Stimulated activated CD4-positive, alpha-beta T cell treated with anti-CD3 and anti-CD28 coated beads, Interleukin-15, amount 100 ng/mL, for 1 hour (primary cell): ENCODE measurements at places on chromosomes 6 and 20.

DNA sequence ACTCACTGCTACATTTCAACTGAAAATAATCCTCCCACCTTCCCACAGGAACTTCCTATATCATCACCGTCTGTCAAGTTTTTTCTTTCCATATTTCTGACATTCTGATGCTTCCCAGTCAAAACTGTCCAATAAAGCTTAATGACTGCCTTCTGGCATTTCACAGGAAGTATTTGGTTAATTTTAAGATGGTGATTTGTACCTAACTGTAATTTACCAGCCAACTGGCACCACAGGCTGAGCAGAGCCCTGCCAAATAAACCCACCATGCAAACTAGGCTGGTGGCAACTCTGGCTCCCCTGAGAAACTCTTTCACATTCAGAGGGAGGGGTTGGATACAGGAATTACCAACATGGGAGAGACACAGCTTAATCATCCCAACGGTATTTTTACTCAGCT is 50.0 kb downstream of the KLHL32 start:
- no peak for DNase-seq

GRCh38 chr6:108841377-108841855 is 6.8 kb upstream of the ARMC2 start:
- DNase-seq, result no peak

DNA sequence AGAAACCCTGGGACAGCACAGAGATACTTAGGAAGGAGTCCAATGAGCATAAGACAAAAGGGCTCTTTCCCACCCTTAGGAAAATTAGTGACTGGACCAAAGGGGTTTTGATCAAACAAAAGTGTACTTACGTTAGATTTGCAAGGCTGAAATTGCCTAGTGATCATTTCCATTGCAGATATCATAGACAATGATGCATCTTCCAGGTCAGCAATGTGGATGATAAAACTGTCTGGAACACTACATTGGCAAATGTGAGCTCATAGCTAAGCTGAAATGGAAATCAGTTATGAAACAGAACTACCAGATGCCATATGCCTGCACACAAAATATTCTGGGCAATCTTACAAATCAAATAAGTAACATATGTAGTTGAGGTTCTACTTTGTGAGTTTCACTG is 34.0 kb downstream of the LY86 start:
- no peak for DNase-seq

- no peak for DNase-seq
Measured at GRCh38 chr6:157133856-157134255, 189.5 kb downstream of the TMEM242 start.

DNA sequence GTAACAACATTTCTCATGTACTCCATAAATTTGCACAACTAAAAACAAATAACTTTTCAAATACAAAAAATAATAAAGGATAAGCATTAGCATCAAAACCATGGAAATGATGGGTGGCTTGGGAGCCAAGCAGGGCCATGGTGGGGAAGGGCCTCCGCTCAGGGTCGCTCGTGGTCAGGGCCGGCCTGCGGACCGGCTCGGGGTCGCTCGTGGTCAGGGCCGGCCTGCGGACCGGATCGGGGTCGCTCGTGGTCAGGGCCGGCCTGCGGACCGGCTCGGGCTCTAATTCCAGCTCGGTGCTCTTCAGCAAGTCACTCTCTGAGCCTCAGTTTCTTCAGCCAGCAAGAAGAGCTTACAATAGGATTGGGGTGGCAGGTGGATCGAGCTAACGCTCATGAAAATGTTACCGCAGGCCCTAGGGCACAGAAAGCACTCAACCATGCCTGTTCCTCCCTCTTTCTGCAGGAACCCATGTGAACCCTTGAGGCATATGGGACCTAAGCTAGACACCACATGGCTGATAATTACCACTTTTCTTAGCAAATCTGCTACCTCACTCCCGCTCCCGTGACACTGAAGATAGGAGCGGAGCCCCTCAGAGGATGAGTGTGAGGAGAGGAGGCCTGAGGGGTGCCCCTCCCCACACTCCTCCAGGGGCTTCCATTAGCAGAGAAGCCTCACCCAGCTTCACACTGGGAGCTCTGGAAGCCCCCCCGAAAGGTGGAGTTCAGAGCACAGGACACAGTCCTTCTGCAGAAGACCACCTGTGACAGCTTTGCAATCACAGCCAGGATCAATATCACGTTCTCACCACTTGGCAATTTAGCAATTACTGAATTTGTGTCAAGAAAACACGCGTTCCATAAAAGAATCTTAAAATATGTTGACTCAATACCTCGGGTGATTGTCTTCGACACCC is 103.0 kb downstream of the PSMB1 start:
- no peak for DNase-seq

DNA sequence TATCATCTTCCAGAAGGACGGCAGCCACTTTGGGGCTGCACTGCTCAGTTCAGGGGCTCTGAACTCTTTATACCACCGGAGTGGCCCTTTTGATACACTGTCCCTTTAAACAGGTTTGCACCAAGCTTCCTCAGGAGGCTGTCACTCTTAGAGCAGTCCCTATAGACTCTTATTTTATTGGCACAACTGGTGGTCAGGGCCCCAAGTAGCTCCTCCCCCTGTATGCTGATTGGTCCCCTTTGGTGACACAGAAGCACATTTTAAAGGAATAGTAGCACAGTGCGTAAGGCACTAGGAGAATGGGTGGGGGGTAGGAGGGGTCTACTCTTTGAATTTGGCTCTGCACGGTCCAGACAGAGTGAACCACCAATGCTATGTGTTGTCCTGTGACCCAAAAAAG is 122.6 kb upstream of the MLN start:
- no peak for DNase-seq

- no peak for DNase-seq
Measured at GRCh38 chr20:35276408-35276807, 1.5 kb downstream of the MMP24OS start.

DNA sequence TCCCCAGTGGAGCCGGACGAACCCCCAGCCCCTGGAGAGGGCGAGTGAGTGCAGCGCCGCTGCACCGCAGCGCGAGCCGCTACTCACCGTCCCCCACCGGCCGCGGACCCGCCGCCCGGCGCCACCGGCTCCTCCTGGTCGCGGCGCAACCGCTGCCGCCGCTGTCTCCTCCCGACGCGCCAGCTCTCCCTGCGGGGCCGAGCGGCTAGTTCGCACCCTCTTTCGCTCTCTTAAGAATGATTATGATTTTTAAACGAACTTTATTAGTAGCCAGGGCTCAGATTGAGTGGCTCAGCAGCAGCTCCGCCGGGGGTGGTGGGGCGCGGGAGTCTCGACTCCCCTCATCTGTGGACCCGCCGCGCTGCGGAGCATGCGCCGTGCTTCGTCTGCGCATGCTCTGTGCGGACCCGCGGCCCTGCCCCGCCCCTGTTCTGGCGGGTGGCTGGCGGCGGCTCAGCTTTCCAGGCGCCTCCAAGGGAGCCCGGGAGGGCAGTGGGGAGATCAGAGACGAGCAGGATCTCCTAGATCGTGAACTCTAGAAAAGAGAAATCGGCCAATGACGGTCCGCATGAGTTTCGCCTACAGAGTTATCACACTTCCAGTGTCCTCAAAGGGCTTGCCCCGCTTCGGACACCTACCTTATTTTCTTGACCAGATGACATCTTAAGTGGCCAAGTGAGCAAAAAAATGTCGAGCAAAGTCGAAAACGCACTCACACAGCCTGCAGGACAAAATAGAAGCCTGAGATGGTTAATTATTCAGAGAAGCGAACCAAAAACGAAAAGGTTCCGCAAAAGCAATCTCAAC is at the start of gene RAB23:
TSS of gene RAB23 (minus strand) at position 372 of the 807 bp plus-strand sequence. CDS start 11,927 bp downstream, outside the sequence.
- DNase-seq, result peak; percentile 75

GRCh38 chr20:48260129-48260756 is 475.0 kb upstream of the SULF2 start:
- DNase-seq, result no peak

- no peak for DNase-seq
Measured at GRCh38 chr20:59006167-59006863, 739 bp downstream of the CTSZ start.

- no peak for DNase-seq
Measured at GRCh38 chr20:33606118-33606771, 55.9 kb upstream of the C20orf144 start.

DNA sequence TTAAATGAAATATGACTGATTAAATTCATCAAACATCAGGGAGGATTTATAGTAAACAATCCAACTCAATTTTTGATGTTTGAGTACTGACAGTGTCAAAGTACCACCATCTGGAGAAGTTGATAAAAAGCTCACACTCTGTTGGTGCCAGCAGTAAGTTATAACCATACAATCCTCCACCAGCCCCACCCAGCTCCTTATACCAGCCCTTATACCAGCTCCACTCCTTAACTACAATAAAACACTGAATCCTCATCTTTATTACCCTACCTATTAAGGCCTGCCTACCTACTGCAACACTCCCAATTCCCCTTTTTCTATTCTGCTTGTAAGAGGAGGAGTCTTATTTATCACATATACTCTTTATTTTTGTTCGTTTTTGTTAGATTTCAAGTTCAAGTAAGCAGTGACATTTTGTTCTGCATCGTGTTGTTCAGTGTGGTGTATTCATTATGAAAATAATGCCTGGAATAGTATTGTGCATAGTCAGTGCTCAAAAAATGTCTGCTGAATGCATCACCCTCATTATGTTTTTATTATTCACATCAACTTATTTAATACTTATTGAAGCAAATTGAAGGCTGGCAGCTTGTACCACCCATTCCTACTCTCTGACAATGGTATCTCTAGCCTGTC is 954.7 kb upstream of the ADGRB3 start:
- no peak for DNase-seq

GRCh38 chr20:63330940-63331339 is 30.2 kb downstream of the CHRNA4 start:
- DNase-seq, result no peak

GRCh38 chr6:98847779-98848538 is 13.6 kb downstream of the POU3F2 start:
- DNase-seq, result no peak

DNA sequence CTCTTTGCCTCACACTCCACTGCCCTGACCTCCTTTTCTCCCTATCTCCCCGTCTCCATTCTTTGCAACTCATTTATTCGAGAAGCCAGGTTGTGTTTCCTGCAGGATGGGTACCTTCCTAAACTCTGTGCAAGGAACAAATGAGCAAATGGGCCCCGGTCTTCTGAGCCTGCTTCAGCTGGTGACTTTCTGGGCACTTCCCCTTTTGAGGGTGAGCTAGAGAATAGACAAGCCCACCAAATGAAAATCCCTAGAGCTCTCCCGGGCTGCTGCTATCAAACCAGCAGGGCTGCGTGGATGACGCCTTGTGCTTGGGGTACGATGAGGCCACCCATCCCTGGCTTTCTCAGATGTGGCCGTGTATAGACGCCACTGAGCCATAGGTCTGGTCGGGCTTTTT is 91.0 kb upstream of the FOXA2 start:
- DNase-seq, result no peak

GRCh38 chr6:96861588-96861987 is 24.3 kb upstream of the GPR63 start:
- no peak for DNase-seq

DNA sequence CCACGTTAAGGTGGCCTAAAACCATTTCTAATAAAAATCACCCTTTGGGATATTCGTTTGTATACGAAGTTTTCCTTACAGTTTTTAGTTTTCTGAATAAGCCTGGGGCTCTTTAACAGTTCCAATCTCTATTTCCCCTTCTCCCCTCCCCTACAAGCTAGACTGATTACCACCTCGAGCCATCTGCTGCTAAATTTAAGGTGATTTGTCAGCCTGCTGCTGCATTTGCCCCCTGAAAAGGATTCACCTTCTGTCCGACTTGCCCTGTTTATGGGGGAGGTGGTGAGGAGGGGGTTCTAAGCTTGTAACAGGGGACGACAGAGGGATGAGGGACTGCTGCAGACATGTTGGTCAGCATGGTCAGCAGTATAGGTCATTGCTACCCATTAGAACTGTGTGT is 146.3 kb downstream of the JARID2 start:
- no peak for DNase-seq

DNA sequence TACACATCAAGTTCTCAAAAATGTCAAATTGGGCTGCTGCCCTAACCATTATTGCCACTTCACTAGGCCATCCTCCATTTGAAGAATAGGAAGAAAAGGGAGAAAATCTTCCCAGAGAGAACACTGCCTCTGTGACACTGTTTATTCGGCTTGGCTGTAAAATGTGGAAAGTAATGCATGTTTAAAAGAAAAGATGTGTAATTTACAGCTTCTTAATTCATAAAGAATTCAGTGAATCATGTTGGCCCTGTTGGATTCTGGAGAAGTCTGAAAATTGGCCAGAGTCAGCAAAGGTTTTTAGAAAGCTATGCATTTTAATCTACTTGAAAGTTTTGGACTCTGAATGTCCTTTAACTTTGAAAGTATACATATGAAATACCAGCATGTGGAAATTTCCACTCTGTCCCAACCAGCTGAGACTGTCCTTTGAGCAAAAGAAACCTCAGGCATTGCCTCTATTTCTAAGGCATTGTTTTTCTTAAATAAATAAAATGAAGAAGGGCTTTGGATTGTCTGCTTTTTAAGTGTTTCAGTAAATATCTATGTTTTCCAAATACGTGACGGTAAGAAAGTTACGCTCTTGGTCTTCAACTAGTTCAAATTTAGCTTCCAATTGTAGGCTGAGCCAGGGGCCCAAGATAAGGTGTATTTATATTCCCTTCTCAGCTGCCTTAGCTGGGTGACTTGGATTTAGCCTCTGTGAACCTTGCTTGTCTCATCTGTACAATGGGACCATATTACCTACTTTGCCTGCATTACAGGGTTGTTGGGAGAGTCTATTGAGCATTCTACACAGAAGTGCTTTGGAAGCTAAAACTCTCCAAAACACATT is 222.2 kb downstream of the UST start:
- no peak for DNase-seq

DNA sequence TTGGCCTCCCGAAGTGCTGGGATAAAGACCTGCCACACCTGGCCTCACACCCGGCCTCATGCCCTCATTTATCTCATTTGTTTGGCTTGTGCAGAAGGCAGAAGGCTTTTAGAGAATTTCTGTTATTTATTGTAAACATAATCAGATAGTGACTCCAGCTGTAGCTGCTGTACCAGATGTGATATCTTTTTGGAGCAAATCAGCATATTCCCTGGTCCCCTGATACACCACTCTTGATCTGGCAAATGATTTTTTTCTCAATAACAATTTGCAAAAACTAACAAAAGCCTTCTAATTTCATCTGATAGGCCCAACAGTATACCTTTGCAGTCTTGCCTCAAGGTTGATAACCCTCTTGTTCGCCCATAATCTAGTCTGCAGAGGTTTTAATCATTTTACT is 26.5 kb upstream of the TULP1 start:
- no peak for DNase-seq

DNA sequence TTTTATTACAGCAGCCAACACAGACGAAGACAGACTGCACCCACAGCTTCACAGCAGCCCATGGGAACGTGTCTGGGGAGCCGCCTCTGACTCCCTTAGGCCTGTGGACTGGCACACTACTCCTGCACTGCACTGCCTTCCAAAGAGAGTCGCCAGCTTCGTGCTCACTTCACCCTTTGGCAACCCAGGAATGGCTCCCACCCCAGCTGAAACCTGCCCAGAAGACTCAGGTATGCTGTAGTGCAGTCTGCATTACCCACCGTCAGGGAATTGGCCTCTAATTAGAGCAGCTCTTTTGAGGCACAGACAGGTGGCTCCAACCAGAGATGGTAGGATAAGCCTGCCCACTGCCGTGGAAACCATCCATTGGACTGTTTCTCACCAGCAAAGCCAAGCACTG is 39.9 kb upstream of the FRMD1 start:
- no peak for DNase-seq

- peak; percentile 3 for DNase-seq
Measured at GRCh38 chr20:43514648-43514999, 7.1 kb downstream of the L3MBTL1 start.

GRCh38 chr6:36574679-36575078 is 19.5 kb upstream of the SRSF3 start:
- no peak for DNase-seq

GRCh38 chr6:69820018-69820417 is 23.2 kb upstream of the LMBRD1 start:
- no peak for DNase-seq

GRCh38 chr6:91877994-91878393 is 1291.1 kb upstream of the MAP3K7 start:
- no peak for DNase-seq
